ENCODE measurements at places on chromosomes 6 and 20. TPM values are rescaled to one million over a fixed set of nuclear protein-coding genes. Genes with fewer than 3 reads are reported as not detected.
A peak's percentile ranks its signal among the peaks of the same experiment; 100 is the strongest.

- no peak for DNase-seq
These were observed 644.3 kb upstream of the PTCHD4 start for GRCh38 chr6:48755315-48755714.

DNA sequence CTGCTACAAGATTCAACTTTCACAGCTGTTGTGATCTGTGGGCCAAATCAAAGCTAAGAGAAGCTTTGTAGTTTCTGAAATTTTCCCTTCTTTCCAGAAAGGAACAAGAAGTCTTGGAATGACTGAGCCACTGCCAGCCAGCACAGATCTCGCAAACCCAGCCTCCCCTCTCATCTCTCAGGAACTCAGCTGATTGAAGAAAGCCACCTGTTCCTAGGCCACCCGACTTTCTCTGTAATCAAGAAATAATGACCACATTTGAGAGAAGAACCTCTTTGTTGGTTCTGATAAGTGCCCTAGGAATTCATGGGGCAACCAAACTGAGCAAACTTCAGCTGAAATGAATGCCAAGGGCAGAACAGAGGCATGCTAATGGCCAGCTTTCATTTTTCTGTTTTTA is 61.7 kb downstream of the HDGFL1 start:
- DNase-seq: no peak

DNA sequence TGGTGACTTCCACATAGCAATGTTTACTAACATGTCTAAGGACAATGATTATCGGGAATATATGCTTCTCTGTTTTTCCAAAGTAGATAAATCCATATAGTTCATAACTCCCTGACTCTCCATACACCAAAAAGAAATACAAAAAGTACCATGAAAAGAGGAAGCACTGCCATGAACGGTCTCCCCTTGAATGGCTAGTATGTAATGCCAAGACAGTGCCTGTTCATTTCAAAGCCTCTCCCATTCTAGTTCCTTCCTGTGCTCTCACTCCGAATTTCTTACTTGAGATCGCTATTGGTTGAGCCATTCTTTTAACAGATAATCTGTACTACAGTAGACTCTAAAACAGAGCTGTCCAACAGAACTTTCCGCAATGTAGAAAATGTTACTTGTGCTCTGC is 54.8 kb upstream of the EDN1 start:
- DNase-seq: no peak

- DNase-seq: no peak
These were observed 62.2 kb downstream of the ARFGEF2 start for GRCh38 chr20:48983423-48984400.

AGER gene
- total RNA-seq: 4.6 TPM

- DNase-seq: peak; percentile 55
These were observed 62.9 kb downstream of the WDR27 start for GRCh38 chr6:169638915-169639314.

GRCh38 chr6:80316686-80317231 is 210.3 kb downstream of the BCKDHB start:
- DNase-seq: no peak

GRCh38 chr20:35953387-35954199 is 709 bp downstream of the SCAND1 start:
- no peak for DNase-seq

DNA sequence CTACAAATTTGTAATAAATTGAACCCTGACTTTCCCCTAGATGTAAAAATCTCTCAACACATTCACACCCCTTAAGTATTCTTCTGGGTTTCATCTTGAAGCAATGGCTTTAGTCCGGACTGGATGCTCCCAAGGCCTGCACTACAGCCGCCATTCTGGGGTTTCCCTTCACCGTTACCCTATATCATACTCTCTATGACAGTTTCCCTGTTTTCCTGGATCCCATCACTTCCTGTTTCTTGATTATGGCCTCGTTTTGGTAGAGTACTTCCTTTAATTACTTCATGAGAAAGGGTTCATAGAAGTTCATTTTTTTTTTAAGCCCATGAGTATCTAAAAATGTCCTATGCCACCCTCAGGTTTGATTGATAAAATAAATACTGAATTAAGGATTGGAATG is 11.7 kb downstream of the FIG4 start:
- no peak for DNase-seq

SCGN gene
- total RNA-seq: 1.6 TPM

DNA sequence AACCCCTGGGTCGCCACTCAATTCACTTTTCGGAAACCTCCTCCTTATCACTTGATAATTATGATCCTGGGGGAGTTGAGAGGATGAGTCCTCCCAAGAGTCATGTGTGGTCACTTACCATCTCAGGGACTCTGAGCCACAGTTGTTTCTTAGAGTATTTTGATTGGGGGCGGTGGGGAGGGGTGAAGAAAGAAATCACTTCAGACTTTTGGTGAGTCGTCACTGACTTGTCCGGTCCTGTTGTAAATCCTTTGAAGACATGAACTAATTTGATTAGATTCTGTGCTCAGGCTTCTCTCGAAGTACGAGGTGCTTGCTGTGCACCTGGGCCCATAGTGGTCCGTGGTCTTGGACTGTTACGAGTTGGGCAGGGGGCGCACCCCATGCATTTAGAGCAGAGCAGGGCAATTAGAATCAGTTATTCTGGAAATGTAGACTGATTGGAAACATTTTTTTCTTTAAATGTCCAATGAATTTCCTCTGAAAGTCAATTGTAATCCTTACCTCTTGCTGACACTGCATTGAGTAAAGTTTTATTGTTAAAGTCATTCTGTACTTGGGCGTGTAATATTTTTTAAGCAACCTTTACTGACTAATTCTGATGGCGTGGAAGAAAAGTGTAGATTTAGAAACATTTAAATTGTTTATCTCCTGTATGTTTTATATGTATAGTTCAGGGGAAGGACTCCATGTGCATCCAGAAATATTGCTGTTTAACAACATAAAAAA is 173.4 kb downstream of the SLC16A10 start:
- DNase-seq: no peak

GRCh38 chr6:106051226-106051625 is 34.9 kb upstream of the PRDM1 start:
- no peak for DNase-seq

DNA sequence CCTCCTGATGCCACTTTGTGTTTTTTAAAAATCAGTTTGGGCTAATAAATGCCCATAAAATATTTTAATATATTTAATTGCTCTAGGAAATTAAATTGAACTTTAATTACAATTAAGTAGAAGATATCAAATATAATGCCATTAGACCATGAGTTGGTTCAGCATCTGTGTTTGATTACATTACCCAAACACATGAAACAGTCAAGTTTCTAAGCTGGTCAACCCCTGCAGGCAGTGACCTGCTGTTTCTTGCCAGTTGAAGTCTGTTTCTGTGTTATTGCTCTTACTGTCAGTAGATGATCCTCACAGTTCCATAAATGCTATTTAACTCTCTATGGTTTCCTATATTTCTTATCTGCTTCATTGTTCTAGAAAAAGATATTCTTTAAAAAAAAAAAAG is 9.7 kb upstream of the TENT5A start:
- no peak for DNase-seq

DNA sequence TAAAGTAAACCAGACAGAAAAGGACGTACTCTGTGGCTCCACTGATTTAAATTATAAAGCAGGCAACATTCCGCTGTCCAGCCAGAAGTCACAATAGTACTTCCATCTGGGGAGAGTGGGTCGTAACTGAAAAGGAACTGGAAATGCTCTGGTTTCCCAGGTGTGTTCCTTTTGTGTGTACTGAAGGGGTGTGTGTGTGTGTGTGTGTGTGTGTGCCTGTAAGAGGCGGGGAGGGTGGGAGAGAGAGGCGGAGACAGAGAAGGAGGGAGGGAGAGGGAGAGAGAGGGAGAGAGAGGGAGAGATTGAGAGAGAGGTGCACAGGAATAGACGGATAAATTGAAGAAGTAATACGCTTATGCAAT is 178.4 kb upstream of the ZNF184 start:
- no peak for DNase-seq

WDR27 gene
- total RNA-seq: 11.4 TPM

GRCh38 chr6:38114976-38115625 is 295.6 kb downstream of the ZFAND3 start:
- DNase-seq: no peak

- DNase-seq: no peak
These were observed 12.2 kb downstream of the ARHGAP18 start for GRCh38 chr6:129697788-129698187.

MYL9 gene
- 2,202 TPM for total RNA-seq

DNA sequence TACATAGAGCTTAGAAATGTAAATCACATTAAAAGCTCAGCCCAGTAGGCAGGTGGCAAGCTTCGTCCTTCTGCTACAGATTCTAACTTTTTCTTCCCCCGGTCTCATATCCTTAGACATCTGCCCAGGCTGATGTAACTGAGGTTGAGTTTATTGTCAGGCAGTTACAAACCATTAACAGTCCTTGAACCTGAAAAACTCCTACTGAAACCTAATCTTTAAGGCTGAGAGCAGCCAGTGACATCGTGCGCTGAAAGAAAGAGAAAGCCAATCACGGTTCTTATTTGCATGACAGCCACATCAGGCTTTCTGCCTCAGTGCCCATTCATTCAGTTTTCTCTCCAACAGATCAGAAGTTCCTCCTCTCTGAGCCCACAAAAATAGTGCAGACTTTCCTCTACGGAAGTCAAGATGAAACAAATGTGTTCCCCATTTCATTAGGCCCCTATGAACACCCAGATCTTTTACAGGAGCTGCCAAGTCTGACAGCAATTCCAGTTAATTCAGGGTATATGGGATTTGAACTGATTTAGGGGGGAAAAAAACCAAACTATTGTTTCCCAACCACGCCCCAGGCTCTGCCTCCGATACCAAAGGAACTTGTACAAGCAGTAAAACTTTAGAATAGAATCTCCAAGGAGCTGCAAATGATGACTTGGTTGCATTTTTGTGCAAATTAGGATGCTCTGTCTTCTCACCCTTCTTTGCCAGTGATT is at the start of gene NHSL1:
TSS of gene NHSL1 (minus strand) at position 192 of the 716 bp plus-strand sequence. CDS start 204 bp downstream, outside the sequence.
- DNase-seq: no peak

- no peak for DNase-seq
These were observed 125.4 kb downstream of the CD24 start for GRCh38 chr6:106849120-106849519.

DNA sequence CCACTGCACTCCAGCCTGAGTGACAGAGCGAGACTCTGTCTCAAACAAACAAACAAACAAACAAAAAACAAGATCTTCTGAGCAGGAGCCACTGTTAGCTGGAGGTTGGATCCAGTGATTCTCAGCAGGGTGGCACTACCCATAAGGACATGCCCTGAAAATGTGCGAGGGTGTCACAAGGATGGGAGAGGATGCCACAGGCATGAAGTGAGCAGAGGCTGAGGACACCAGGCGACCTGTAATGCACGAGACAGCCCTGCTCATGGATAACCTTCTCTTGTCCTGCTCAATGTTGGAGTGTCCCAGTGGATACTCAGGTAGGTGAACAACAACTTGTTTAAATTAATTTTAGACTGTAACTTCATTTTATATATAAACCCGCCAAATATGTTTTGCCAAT is 76.8 kb downstream of the KCNB1 start:
- DNase-seq: no peak

MDFI gene
- 4.6 TPM for total RNA-seq

- DNase-seq: no peak
These were observed 140.3 kb upstream of the RUNX2 start for GRCh38 chr6:45187836-45188235.

DNA sequence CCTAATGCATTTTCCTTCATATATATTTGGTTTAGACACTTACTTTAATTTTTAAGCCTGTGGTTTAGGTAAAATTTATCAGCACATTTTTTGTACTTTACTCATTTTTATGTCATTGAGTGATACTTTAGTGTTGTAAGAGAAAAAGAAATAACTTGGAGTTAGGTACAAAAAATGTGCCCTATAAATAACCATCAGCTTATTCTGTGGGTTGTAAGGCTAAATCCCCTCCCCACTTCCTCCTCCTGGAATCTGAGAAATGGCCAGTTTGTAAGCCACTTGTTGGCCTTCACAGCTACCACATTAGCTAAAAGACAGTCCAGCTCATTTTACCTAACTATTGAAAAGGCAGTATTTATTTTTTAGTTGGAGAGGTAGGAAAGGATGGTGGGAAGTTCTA is 576.3 kb downstream of the PKHD1 start:
- no peak for DNase-seq

MAP7 gene
- 2.2 TPM for total RNA-seq

BPIFB3 gene
- not detected for total RNA-seq

GRCh38 chr6:42907336-42907735 is 8.5 kb upstream of the PTCRA start:
- no peak for DNase-seq

BTNL2 gene
- total RNA-seq: not detected

DNA sequence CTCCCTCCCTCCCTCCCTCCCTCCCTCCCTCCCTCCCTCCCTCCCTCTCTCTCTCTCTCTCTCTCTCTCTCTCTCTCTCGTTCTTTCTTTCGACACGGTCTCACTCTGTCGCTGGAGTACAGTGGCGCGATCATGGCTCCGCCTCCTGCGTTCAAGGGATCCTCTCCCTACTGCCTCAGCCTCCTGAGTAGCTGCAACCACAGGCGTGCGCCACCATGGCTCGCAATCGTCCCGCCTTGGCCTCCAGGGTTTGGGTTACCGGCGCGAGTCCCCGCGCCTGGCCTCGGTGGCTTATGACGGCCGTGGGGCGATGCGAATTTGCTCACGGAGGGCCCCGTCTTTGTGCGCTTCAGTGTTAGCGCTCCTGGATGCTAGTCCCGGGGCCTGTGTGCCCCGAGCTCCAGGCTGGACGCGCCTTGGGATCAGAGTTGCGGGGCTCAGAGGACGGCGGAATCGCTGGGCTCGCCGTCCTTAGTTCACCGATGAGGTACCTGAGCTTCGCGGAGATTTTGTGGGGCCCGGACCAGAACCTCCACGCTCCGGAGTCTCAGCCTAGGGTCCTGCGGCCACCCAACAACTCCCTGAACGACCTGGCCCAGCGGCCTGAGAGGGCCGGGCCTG is 45.2 kb downstream of the MCUR1 start:
- no peak for DNase-seq

DNA sequence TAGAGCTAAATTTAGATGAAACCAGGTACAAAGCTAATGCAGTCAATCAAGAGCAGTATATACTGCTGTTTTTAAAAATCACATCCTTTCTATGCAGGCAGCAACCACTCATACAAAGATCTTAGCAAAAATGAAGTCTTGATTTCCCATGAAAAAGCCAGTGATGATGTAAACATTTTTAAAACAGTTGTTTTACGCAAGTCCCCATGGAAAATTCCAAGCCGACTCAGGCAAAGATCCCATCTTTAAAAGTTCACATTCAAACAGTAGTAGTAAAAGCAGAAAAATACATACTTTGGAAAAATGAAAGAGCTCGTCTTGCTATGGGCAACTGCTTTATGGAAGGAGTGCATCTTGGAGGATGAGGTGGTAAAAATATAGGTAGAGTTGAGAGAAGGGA is 84.0 kb downstream of the RCAN2 start:
- no peak for DNase-seq

SOBP gene
- 27.3 TPM for total RNA-seq

GRCh38 chr6:132919045-132919860 is 104.9 kb downstream of the RPS12 start:
- DNase-seq: no peak

Measured in esophagus muscularis mucosa (tissue), 4 donors.